Renal cortex interstitium (tissue), 15 donors: ENCODE measurements at places on chromosomes 12 and 14. TPM values are rescaled to one million over a fixed set of nuclear protein-coding genes. Genes with fewer than 3 reads are reported as not detected.

- no peak for DNase-seq
Observed at GRCh38 chr14:68018598-68018997, 199.0 kb downstream of the RAD51B start.

- no peak for DNase-seq
Observed at GRCh38 chr14:46769292-46769691, 117.7 kb upstream of the RPL10L start.

GRCh38 chr12:130873106-130873795, 1.4 kb downstream of the RAN start:
- DNase-seq: no peak

DNA sequence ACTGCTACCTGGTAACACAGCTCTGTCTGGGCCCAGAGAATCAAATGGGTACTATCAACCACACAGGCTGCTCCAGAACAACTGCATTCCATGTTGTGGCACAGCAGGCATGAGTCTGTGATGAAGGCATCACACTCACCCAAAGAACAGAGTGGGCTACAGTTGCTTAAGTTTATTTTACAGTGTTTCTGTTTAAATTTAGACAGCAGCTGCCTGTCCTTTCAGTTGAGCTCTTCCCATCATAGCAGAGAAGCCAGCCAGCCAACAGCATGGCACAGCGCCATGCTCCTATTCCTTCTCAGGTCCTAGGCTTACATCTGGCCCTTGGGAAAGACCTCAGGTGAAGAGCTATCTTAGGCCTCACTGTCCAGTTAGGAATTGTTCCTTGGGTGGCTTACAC, 147.0 kb upstream of the FRMD6 start:
- no peak for DNase-seq

DNA sequence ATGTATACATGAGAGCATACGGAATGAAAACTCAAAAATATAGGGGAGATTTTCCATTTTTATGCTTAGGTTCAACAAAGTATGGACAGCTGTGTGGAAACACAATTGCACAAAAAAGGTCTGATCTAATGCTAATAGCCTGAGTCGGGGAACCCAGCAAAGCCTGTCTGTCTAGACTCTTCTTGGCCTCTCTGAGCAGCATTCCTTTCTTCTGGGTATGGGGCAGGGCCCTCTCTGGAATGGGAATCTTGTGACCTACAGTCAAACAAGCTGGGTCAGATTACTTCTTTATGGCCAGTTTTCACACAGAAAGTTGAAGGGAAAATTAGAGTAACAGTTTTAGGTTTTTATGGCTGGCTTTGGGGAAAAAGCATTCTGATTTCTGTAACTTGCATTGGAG, 534.0 kb upstream of the LMO3 start:
- DNase-seq: no peak

- DNase-seq: no peak
Observed at GRCh38 chr12:82625523-82625922, 61.2 kb upstream of the TMTC2 start.

- DNase-seq: no peak
Observed at GRCh38 chr12:31317471-31318395, 8.2 kb downstream of the SINHCAF start.

GRCh38 chr12:59185295-59185694, 265.0 kb upstream of the LRIG3 start:
- no peak for DNase-seq

The RNASE2 gene
- polyA plus RNA-seq: 1.3 TPM

The LRIG3 gene
- 35.5 TPM for polyA plus RNA-seq

The ENDOU gene
- polyA plus RNA-seq: 0.32 TPM

The KTN1 gene
- polyA plus RNA-seq: 210 TPM

The INHBC gene
- polyA plus RNA-seq: 0.33 TPM

The ASB2 gene
- 0.29 TPM for polyA plus RNA-seq
